ENCODE measurements at places on chromosomes 7 and 10. TPM values are rescaled to one million over a fixed set of nuclear protein-coding genes. Genes with fewer than 3 reads are reported as not detected.

GRCh38 chr10:59877191-59877671 lies 29.1 kb downstream of the CCDC6 start:
- peak; percentile 3 for ATAC-seq

DNA sequence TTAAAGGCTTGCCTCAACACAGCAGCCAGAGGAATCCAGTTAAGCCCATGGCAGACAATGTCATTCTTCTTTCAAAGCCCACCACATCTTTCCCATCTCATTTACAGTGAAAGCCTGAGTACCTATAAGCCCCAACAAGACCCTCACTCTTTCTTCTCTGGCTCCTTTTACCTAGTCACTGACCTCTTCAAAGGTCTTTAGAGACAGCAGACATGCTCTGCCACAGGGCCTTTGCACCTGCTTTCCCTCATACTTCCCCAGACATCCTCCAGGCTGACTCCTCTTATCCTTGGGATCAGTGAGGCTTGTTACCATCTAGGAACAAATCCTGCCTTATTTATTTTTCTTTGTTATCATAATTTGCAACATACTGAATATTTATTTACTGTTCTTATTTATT lies 17.8 kb downstream of the HYAL4 start:
- ATAC-seq: no peak

DNA sequence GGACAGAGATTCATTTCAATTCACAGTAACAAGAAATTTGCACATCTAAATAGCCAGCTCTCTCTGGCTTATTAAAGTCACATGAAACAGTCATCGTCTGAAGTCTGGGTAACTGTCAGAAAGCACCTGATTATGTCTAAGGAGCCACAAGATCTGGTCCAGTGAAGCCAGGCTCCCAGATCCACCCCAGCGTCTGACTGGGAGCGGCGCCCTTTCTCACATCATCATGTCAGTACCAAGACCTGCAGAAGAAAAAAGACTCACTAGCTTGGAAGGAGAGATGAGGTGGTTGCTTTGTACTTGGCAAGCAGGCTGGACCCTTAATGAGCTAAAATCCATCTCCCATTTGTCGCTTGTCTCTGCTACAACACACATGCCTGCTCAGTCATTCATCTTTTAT lies 58.4 kb downstream of the VOPP1 start:
- ATAC-seq: no peak

GRCh38 chr10:1211844-1212570 lies 155.8 kb downstream of the WDR37 start:
- no peak for ATAC-seq

DNA sequence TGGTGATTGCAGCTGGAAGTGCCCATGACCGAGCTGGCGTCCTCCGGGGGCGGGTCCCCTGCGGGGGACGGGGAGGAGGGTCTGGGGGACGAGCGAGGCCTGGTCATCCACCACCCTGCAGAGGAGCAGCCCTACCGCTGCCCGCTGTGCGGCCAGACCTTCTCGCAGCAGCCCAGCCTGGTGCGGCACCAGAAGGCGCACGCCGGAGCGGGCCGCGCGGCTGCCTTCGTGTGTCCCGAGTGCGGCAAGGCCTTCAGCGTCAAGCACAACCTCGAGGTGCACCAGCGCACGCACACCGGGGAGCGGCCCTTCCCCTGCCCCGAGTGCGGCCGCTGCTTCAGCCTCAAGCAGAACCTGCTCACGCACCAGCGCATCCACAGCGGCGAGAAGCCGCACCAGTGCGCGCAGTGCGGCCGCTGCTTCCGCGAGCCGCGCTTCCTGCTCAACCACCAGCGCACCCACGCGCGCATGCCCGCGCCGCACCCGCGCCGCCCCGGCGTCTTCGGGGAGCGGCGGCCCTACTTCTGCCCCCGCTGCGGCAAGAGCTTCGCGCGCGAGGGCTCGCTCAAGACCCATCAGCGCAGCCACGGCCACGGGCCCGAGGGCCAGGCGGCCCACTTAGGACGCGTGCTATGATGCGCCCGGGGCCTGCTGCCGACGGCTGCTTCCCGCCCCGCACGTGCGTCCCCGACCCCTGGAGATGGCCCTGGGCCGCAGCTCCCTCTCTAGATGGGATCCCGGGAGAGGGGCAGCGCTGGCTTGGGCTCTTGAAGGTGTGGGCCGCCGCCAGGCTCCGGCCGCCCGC lies 28.7 kb downstream of the ZNF775 start:
- ATAC-seq: no peak

GRCh38 chr10:79491143-79491835 lies 21.0 kb upstream of the EIF5AL1 start:
- no peak for ATAC-seq

DNA sequence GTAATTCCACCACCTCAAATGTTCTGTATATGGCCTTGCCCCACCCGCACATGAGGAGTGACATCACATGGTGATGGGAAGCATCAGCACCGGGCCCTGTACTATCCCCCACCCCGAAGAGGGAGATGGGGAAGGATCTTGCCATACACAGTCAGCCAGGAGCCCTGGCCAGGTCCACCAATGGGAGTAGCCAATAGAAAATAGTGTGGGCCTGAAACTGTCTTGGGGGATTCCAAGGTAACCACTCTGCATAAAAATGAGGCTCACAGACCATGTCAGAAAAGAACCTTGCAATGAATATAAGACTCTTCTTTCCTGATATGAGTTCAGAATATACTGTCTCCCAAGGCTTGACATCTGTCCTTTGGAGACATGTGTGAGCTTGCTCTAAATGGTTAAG lies 51.1 kb downstream of the ADRB1 start:
- no peak for ATAC-seq

DNA sequence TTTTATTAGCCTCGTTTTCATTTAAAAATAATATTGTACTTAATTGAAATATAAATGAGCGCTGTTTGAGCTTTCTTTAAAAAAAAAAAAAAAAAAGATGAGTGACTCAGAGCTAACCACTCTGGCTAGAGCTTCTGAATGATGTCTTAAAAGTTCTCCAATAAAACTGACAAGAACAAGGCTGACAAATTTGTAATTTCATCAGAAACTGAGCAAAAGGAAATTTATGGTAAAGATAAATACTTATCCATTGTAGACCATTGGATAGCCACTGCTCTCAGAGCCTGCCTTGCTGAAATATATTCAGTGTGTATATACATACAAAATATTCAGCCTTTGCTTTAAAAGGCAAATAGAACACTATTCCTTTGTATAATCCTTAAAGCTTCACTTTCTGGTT lies 91.2 kb upstream of the OIT3 start:
- no peak for ATAC-seq

DNA sequence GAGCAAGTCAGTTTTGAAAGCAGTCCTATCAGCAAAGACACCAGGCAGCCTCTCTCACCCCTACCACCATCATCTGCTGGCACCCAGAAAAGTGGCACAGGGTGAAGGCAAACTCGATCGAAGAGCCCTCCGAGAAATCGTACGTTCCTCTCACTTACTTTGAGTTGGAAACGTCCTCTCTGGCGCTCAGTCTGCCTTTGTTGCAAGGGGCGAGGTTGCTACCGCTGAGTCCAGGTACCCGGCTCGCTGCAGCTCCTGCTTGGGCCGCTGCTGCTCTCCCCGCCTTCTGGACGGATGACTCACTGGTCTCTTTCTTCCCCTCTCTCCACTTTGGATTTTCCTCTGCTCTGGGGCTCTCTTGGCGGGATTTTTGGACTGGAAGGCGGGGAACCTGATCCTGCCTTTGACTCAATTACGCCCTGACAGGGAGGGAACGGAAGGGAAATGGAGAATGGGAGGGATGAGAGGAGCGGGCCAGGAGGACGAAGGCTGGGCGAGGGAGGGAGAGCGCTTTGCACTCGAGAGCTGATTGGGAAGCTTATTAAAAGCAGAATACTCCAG lies at the start of gene PTN:
PTN (minus strand) TSS at position 453 of the 561 bp plus-strand sequence. CDS start 88,760 bp downstream, outside the sequence.
- no peak for ATAC-seq

DNA sequence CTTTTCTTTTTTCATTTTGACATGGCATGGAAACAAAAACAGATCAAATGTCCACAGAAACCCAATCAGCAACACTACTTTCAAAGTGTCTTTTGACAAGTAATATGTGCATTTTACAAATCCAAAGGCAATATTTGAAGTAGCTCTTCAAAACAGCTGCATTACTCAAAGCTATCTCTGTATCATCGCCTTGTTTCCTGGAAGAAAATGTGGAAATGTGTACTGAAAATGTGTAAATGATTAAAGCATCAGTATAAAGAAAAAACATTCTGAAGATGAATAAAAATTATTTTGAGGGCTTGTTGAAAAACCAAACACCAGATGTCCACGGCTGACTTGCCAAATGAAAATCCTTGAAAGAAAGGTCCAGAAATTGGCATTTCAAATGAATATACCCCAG lies 16.5 kb upstream of the ITGB8 start:
- no peak for ATAC-seq

DNA sequence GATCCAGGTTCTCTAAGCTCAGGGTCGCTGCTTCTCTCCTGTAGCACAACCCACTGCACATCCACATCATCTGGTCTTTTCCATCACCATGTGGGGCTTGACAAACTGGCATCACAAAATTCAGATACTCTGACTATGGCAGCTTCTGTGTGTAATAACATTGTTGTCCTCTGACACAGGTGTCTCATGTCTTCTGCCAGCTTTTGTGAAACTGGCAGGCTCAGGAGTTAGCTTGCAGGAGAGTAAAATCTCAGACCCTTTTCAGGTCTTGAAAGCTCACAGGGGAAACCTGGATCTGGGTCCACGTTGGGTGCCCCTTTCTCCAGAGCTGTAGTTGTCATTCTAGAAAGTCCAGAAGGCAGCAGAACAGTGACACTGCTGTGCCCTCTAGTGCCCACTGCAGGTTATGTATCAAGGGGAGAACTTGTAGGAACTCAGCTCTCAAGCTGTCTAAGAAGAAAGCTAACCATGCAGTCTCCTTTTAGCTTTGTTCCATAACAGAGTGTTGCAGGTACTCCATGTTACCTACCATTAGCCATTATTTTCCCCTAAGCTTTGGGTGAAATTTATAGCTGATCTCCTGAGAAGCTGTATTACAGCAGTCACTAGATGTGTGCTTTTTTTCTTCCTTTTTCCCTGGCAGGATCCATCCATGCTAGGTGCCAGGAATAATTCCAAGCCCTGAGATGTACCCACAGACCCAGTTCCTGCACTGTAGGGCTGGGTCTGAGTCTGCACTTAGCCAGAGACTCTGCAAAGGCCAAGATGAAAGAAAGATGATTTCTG lies 102.7 kb downstream of the ZNF248 start:
- ATAC-seq: no peak

DNA sequence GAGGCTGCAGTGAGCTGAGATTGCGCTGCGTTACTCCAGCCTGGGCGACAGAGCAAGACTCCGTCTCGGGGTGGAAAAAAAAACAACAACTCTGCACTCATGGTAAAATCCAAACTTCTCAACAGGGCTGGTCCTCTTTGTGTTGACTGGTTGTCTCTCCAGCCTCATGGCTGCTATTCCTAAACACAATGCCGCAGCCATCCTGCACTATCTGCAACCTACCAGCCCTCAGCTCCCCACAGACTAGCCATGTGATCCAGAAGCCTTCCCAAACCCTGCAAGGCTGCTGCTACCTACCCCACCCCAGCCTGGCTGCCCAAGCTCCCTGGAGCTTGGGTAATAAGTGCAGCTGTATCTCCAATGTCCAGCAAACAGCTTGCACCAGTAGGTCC lies 11.7 kb downstream of the ZYX start:
- ATAC-seq: no peak

DNA sequence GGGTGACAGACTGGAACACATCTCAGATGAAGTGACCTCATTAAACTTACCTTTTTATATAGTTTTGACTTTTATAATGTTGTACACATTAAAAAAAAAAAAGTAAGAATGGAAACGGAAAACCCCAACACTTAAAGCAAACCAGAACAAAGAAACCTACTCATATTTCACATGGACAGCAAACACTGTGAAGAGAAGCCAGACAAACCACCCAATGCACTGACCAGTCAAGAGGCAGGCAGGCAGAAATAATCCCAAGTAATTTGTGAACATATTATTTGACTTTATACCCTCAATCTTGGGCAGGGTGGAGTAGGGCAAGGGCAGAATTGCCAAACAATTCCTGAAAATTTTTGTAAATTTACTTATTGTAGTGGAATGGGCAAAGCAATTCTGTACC lies 39.8 kb downstream of the WAPL start:
- no peak for ATAC-seq

- no peak for ATAC-seq
These were observed 157.1 kb upstream of the PRKCQ start for GRCh38 chr10:6737080-6737641.

DNA sequence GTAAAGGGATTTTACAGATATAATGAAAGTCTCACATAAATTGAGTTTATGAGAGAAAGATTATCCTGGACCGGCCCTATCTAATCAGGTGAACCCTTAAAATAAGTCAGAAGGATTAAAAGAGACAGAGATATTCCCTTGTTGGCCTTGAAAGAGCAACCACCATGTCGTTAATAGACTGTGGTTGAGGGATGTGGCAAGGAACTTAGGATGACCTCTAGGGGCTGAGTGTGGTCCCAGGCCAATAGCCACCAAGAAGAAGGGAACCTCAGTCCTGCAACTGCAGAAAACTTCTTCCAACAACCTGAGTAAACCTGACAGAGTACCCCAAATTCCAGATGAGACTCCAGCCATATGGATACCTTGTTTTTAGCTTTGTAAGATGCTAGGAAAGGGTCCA lies 121.5 kb downstream of the POLR1F start:
- no peak for ATAC-seq

- ATAC-seq: no peak
These were observed 124.4 kb downstream of the PON1 start for GRCh38 chr7:95199779-95200558.

MACROH2A2 gene
- 2.5 TPM for total RNA-seq

DNA2 gene
- 39.8 TPM for total RNA-seq

ATRNL1 gene
- 1.5 TPM for total RNA-seq

PON2 gene
- 3.9 TPM for total RNA-seq

PILRA gene
- 7.0 TPM for total RNA-seq

PAPSS2 gene
- 0.66 TPM for total RNA-seq

All from activated T-helper 17 cell treated with anti-CD3 and anti-CD28 coated beads, Interleukin-2, amount 50 U/mL, for 72 hours (primary cell).